ENCODE measurements at places on chromosomes 6 and 20.
A peak's percentile ranks its signal among the peaks of the same experiment; 100 is the strongest.

DNA sequence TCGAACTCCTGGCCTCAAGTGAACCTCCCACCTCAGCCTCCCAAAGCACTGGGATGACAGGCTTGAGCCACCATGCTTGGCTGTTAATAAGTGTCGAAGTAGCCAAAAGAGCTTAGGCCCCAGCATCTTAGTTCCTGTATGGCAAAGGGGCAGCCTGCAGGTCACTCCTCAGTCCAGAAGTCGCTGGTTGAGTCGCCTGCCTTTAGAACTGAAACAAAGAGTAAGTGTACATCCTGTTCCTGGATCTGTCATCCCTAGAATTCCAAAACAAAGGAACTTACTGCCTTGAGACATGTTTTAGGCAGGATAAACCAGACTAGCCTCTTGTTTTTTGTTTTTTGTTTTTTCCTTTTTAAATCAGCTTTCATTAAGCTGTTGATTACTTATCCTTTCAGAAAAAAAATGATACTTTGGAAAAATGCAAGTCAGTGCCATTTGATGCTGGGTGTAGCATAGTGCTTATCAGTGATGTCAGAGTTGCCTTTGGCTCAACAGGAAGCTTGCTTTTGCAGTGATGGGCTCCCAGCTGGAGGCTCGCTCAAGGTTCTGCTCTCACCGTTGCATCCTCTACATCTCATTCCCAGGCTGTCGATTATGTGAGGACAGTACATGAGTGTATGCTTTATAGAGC is 9.0 kb downstream of the ACTR5 start:
- DNase-seq: no peak

DNA sequence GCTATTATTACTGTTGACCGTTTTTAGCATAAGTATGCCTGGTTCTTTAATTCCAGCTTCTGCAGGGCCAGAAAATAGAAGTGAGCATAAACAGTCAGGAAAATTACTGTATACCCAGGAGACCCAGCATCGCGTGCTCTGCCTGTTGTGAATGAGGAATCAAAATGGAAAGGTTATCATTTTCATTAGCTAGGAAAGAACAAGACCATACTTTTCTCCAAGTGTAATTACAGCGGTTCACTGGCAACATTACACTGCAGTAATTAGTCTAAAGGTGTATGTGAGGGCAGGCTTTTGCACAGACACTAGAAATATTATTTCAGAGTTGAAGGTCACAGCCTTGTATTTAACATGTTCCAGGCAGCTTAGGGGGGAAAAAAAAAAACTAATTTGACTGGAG is 403.8 kb upstream of the SOX4 start:
- DNase-seq: no peak

GRCh38 chr6:125008261-125008703 is 46.0 kb downstream of the RNF217 start:
- DNase-seq: no peak

- no peak for DNase-seq
Measured at GRCh38 chr20:49981218-49982071, 1.3 kb upstream of the SNAI1 start.

GRCh38 chr20:49290608-49291191 is 12.8 kb upstream of the ZNFX1 start:
- DNase-seq: no peak

DNA sequence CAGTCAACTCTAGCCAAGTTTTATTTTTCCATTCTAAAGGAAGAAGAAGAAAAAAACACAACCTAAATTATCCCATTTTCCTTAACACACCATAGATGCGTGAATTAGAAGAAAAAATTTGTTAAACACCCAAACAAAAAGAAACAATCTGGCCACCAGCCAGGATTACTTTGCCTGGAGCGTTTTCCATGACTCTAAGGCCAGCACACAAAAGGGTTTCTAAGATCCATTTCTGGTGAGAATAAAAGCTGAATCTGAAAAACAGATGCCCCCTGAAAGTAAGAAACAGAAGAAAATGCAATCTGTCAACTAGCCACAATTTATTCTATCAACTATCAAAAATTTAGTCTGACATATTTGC is 267.2 kb upstream of the SULF2 start:
- DNase-seq: no peak

GRCh38 chr6:36285187-36285671 is 15.4 kb downstream of the PNPLA1 start:
- no peak for DNase-seq

GRCh38 chr20:57751411-57751810 is 41.6 kb upstream of the PMEPA1 start:
- DNase-seq: no peak

- no peak for DNase-seq
Measured at GRCh38 chr20:61422636-61423425, 170.8 kb downstream of the CDH4 start.

GRCh38 chr6:168968228-168968627 is 285.4 kb downstream of the THBS2 start:
- DNase-seq: peak; percentile 35

DNA sequence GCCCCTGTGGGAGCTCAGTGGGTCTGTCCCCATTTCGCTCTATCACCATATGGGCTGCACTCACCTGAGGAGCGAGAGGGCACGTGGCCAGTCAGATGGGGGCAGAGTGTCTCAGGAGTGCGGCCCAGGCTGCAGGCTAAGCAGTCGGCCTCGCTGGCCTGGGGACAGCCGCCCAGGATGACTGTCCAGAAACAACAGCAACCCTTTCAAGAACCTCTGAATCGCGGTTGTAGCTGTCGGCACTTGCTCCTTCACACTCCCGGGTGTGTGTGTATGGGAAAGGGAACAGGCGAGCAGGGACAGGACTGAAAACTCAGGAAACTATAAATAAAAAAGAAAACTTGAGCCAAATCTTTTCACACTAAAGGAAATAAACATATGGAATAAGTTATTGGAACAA is 63.1 kb downstream of the TFAP2A start:
- no peak for DNase-seq

DNA sequence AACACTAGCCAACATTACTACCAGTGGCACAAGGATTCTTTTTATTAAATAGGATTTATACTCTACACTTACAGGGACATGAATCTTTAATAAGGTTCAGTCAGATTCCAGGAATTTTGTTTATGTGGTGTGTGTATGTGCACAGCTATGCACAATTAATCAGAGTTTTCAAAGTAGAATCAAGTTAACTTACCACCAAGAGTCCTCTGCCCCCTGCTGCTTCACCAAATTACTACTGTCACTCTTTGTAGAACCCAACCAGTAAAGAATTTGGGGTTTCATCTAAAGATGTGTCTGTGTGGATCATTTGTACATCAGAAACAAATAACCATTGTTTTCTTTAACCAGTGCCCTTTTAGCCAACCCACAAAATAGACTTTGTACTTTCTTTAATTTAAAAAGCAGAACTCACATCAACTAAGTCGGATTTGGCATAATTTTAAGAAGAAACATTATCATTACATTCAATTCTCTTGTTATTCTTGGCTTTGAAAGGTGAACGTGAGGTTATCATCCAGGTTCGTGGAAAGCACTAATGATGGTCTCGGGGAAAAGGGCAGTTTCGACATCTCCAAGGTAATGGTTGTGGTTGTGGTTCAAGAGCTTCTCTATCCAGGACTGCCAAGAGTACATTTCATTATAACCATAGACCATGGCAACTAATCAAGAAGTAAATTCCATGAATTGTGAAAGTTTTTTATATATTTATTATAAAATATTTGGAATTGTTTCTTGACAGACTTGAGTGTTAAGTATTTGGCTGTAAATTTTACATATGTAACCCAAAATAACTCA is 514.3 kb upstream of the ID4 start:
- no peak for DNase-seq

DNA sequence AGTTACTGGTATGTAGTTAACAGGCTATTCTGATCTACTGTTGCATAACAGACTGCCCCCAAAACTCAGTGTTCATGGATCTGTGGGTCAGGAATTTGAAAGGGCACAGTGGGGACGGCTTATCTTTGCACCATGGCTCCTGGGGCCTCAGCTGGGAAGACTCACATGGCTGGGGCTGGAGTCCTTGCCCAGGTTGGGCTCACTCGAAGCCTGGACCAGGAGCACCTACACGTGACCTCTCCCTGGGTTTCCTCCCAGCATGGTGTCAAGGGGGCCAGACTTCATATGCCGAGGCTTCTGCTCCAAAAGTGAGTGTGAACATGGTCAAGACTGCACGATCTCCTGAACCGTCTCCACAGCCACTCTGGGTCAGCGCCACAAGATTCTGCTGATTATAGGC is 11.7 kb downstream of the SYNDIG1 start:
- DNase-seq: no peak

DNA sequence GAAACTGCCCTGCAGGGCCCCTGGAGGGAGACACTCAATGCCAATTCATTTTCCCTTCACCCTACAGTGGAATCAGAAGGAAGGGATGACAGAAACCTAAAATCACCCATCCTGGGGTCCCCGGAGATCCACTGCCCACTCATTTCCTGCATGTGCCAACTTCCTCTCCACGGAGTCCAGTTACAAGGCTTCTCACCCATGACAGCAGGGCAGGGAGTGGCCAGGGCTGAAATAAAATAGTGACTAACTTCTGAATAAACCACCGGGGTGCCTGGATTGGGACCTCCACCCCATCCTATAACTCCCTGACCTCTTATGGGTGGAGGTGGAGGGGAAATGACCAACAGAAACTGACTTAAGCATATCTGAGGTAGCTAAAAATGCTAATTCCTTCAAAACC is 362.3 kb downstream of the MAFB start:
- DNase-seq: no peak

DNA sequence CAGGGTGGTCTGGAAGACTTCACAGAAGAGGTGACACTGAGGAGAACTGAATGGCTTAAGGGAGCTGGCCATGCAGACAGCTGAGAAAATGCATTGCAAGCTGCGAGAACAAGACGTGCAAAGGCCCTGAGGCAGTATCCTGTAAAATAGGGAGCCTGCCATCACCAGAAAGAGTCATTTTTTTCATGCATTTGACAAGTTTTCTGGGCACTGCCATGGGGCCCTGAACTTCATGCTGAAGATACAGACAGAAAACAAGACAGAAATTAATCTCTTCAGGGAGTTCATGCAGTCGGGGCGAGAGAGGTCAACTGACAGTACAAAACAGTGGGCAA is 28.9 kb upstream of the NFATC2 start:
- DNase-seq: no peak

DNA sequence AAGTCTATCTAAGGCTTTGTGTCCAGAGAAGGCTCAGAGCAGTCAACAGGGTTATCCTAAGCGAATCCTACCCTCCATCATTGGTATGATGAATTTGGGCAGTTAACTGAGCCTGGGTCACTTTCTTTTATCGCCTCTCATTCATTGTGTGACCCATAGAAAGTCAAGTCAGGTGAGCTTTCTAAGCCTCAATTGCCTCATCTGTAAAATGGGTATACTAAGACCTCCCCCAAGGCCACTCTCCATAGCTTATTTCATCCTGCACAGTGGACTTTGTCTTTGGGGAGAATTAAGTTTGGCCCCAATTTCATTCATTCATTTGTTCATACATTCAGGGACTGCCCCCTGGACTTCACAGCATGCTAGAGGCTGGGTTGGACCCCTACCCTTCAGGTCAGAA is 110.5 kb downstream of the DHX35 start:
- no peak for DNase-seq

GRCh38 chr6:22133357-22133756 is 163.5 kb downstream of the PRL start:
- DNase-seq: no peak

DNA sequence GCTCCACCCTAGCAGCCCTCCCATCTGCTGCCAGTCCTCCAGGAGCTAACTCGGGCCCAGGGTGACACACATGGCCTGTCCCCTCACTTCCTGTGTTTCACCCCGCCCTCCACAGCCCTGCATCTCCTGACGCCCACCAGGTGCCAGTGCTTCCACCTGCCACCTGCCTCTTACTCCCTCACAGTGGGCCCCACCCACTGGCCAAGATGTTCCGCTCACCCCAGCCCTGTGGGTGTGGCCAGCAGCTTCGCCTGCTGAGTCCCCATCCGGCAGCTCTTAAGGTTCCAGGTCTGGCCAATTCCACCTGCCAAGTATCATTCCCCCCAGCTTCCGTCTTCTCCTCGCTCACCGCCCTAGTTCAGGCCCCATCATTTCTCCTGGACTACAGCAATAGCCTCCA is 184.1 kb downstream of the MBOAT1 start:
- DNase-seq: no peak

DNA sequence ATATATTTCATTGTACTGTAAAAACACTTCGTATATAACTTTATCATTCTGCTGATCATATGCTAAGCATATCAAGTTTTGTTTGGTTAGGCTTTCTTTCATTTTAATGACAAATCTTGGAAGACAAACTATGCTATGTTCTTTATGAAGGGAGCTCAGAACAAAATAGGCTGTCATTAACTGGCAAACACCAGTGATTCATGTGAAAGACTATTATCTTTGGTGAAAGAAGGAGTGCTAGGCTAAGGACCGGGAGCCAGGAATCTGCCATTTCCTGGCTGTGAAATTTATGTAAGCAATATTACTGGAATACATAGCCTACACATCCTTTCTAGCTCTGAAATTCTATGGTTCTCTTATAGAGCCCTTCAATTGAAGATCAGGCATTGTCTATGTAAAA is 136.2 kb upstream of the CCN2 start:
- DNase-seq: no peak

GRCh38 chr6:161141173-161141572 is 132.7 kb downstream of the AGPAT4 start:
- DNase-seq: peak; percentile 28

DNA sequence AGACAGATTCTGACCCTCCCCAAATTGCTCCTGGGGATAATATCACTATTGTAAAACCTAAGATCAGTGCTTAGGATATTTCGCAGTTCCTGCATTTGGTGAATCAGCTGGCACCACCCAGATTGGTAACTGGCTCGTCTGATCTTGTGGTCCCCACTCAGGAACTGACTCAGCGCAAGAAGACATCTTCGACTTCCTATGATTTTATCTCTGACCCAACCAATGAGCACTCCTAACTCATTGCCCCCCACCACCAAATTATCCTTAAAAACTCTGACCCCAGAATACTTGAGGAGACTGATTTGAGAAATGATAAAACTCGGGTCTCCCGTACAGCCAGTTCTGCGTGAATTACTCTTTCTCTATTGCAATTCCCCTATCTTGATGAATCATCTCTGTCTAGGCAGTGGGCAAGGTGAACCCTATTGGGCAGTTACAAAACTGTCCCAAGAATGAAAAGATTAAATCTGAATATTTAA is 55.7 kb upstream of the PRND start:
- DNase-seq: no peak

DNA sequence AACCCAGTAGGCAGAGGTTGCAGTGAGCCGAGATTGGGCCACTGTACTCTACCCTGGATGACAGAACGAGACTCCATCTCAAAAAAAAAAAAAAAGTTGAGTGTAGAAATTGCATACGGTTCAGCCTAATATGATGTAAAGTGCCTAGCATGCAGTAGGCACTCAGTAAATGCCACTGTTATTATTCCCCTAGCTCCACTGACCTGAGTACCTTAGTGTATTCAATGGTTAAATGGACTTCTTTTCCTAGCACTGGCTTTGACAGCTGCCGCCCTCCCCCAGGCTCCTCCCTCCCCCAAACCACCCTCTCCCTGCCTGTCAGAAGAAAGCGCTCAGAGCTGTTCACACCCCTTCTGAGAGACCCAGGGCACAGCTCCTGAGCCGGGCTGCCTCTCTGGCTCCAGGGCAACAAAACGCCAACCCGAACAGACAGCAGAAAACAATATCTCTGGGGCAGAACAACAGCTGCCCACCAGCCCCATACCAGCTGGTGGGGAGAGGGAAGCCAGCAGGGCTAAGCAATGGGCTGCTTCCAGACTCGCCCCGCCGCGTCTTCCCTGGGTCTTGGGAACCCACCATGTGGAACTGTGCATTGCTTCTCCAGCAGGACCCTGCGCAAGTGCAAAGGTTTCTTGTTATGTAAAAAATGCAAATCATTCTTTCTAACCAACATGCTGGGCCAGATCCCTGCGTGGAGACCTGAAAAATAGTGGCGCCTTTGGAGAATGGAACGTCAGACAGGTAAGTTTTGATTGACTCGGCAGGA is 4.5 kb downstream of the CPNE5 start:
- DNase-seq: no peak
